ENCODE measurements at places on chromosomes 1 and 21.

DNA sequence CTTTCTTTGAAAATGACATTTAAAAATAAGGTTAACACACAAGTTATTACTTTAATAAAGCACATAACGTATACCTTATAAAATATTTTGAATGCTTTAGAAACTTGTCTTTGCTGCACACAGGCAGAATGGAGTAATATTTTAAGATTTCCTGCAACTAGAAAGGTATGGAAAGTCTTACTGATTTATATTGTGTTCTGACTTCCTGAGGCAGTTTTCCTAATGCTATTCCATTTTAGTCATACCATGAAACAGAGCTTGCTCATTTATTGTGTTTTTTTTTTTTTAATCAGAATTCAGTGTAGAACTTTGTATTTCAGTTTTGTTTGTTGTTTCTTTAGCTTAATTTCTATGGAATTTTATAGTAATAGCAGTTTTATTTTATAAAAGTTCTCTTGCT is 60.9 kb upstream of the S1PR1 start:
- DNase-seq = no peak

- DNase-seq = no peak
These were observed 25.0 kb downstream of the RCSD1 start for GRCh38 chr1:167654975-167655575.

- no peak for DNase-seq
These were observed 2.7 kb downstream of the SNAPIN start for GRCh38 chr1:153661111-153661708.

GRCh38 chr1:201230676-201231075 is 40.1 kb downstream of the IGFN1 start:
- no peak for DNase-seq

GRCh38 chr1:54127594-54128300 is 25.1 kb downstream of the CDCP2 start:
- DNase-seq = no peak

GRCh38 chr1:159678939-159679338 is 35.5 kb downstream of the CRP start:
- no peak for DNase-seq

DNA sequence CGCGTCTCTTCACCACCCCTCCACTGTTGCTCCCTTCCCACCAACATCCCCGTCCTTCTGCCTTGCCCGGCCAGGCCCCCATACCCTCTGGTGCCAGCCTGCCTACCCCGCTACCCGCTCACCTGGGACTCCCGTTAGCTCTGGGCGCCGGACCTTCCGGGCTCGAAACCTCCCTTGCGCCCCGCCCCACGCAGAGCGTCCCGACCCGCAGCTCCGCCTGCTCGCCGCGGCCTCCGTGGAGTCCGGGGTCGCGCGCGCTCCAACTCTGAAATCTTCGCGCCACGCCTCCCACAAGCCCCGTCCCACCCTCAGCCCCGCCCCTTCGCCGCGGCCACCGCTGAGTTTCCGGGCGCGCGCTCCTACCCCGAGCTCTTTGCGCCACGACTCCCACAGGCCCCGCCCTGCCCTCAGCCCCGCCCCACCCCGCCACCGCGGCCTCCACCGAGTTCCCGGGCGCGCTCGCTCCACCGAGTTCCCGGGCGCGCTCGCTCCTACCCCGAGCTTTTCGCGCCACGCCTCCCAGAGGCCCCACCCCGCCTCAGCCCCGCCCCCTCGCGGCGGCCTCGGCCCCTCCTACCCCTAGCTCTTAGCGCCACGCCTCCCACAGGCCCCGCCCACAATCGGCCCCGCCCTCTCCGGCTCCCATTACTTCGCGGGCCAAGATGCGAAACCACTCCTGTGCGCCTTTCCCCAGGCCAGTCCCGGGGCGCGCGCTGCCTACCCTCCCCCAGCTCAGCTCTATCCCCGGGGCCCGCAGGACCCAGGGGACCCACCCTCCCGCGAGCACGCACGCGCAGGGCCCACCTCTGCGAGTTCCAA is at the start of gene IFT25:
IFT25 (minus strand) TSS at position 267 of the 819 bp plus-strand sequence. CDS start 5,617 bp downstream, outside the sequence.
- peak; percentile 99 for DNase-seq

GRCh38 chr1:26785611-26786436 is 1.9 kb upstream of the PIGV start:
- DNase-seq = no peak

- no peak for DNase-seq
These were observed 16.7 kb downstream of the FRRS1 start for GRCh38 chr1:99749504-99750347.

DNA sequence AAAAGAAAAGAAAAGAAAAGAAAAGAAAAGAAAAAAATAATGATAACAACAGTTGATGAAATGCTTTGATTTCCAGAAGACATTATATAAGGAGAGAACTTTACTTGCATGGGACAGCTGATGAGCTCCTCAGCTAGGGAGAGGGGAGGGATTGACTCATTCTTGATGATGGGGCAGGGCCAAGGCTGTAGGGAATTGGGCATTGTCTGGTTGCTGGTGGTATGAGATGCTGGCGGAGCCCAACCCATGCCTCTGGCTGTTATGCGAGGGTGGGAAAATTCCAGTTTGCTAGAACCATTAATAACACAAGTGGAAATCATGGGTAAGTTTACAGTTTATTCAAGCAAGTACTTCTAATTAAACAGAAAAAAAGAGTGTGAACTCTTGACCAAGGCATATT is 36.0 kb upstream of the KIF26B start:
- no peak for DNase-seq

GRCh38 chr1:235972311-235972689 is 92.6 kb downstream of the NID1 start:
- no peak for DNase-seq

DNA sequence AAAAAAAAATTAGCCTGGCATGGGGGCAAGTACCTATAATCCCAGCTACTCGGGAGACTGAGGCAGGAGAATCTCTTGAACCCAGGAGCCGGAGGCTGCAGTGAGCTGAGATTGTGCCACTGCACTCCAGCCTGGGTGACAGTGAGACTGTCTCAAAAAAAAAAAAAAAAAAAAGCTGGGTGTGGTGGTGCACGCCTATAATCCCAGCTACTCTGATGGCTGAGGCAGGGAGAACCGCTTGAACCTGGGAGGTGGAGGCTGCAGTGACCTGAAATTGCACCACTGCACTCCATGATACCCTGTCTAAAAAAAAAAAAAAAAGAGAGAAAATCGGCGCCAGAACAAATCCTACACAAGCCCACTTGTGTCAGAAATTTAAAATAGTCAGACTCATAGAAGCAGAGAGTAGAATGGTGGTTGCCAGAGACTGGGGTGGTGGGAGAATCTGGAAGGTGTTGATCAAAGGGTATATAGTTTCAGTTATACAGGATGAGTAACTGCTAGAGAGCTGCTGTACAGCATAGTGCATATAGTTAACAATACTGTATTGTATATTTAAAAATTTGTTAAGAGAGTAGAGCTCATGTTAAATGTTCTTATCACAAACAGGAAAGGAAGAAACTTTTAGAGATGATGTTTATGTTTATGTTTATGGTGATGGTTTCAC is 9.6 kb downstream of the DIP2A start:
- no peak for DNase-seq

DNA sequence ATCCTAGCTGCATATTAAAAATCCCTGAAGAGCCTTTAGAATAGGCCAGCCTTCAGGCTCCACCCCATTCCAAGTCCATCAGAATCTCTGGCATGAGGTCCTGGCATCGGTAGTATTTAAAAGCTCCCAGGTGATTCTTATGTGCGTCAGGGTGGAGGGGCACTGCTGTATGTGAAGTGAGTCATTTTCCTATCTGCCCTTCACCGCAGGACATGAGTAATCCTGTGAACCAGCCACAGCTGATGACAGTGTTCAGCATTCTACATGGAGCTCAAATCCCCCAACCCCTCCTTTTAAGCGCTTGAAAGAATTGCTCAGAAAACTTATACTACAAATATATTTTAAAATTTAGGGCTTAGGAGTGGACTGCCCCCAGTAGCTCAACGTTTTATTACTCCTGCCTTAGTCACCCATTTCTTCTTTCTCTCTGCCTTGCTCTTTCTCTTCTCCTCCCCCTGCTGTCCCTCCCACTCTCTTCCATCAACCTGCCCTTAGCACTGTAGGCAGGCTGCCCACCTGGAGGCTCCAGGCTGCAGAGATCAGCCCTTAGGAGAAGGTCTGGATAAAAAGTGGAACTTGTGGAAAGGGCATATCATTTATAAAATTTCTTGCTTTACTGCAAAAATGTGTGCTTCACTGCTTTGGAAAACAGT is 73.8 kb upstream of the ZNF281 start:
- no peak for DNase-seq

Data from glutamatergic neuron (in vitro differentiated cells).